ENCODE measurements at places on chromosomes 7 and 10. TPM values are rescaled to one million over a fixed set of nuclear protein-coding genes. Genes with fewer than 3 reads are reported as not detected.

The POM121C gene
- 16.6 TPM for total RNA-seq

The PTPRZ1 gene
- total RNA-seq = not detected

The OR2A12 gene
- total RNA-seq = not detected

GRCh38 chr10:77513781-77514331 lies 123.8 kb downstream of the KCNMA1 start:
- DNase-seq = peak; percentile 93

GRCh38 chr7:55775051-55775420 lies 87.5 kb downstream of the SEPTIN14 start:
- DNase-seq = no peak

DNA sequence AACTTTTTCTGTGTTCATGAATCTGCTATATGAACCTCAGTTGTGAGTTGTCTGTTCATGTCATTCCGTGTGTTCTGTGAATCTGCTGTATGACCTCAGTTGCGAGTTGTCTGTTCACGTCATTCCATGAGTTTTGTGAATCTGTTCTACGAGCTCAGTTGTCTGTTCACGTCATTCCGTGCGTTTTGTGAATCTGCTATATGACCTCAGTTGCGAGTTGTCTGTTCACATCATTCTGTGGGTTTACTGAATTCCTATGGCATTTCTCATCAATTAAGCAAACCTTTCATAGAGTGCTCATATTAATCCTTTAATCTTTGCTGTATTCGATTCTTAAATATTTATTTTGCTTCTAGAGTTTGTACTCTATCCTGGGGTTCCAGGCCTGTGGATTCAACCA lies 150.6 kb downstream of the DIP2C start:
- no peak for DNase-seq
